Activated T-helper 9 cell treated with anti-CD3 and anti-CD28 coated beads, Interleukin-2, amount 50 U/mL, for 16 hours (primary cell): ENCODE measurements at places on chromosomes 5 and 9.

- DNase-seq = no peak
Measured at GRCh38 chr9:131274674-131275331, 1.5 kb downstream of the FAM78A start.

- no peak for DNase-seq
Measured at GRCh38 chr9:120447959-120448500, 131.9 kb downstream of the CDK5RAP2 start.

DNA sequence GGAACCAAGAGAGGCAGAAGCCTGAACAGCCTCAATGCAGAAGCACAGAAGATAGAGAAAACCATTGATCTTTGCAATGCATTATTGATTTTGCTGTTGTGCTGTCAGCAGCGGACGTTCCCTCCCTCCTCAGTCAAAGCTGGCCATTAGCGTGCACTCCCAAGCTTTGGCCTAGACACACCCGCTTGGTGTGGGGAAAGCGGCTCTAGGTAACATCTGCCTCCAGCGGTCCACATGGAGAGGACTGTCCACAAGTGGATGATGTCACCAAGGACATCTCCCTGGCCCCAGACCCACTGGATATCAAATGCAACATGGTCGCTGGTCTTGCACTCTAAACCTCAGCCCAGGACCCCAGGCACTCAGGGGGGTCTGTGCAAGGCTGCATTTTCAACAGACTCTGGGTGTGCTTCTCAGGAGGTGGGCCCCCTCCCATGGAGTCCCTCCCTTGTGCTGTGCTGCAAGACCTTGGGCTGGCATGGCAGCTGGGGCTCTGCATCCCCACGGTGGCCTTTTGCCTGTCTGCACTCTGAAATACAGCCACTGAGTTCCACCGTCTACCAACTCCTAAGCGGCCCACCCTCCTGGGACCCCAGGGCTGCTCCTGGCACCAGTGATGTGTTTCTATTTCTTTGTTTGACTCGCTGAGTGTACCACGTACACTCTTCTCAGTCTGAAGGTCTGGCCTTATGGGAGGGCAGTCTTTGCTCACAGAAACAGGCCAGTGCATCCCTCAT, 1.9 kb downstream of the SEMA4D start:
- no peak for DNase-seq

DNA sequence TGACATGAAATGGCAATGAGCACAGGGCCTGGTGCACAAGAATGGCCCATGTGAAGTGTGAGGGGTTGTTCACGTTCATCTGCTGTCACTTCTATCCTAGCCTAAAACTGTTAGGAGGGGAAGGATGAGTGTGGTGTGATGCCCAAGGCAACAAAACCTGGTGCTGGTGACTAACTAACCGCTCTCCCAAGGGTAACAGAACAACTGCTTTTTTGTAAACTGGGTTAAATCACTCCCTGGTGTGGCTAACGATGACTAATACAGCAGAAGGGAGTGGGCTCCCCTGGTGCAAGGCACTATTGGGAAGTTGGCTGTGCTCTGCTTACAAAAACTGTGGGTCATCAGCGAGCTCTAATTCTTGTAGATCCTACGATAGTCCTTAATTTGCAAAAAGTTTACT, 103.2 kb upstream of the VCAN start:
- no peak for DNase-seq

GRCh38 chr9:82024908-82025307, 36.3 kb downstream of the SPATA31D1 start:
- DNase-seq = no peak
